Suppressor macrophage treated with lipopolysaccharide for 1 hour (primary cell): ENCODE measurements at places on chromosomes 1 and 21.

GRCh38 chr1:119541389-119541788, 34.4 kb downstream of the HSD3B1 start:
- DNase-seq, result no peak

DNA sequence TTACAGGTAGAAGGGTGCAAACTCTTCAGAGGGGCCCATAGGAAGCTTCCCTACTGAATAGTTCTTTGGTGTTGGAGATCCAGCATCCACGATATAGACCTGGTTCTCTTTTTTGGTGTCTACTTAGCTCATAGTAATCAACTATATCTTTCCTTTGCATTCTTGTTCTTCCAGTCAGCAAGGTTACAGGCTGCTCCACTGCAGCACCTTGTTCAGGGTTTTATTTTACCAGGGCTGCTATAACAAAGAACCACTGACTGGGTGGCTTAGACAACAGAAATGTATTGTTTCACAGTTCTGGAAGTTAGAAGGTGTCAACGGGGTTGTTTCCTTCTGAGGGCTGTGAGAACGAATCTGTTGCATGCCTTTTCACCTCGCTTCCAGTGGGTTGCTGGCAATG, 136.3 kb downstream of the CLEC20A start:
- no peak for DNase-seq

DNA sequence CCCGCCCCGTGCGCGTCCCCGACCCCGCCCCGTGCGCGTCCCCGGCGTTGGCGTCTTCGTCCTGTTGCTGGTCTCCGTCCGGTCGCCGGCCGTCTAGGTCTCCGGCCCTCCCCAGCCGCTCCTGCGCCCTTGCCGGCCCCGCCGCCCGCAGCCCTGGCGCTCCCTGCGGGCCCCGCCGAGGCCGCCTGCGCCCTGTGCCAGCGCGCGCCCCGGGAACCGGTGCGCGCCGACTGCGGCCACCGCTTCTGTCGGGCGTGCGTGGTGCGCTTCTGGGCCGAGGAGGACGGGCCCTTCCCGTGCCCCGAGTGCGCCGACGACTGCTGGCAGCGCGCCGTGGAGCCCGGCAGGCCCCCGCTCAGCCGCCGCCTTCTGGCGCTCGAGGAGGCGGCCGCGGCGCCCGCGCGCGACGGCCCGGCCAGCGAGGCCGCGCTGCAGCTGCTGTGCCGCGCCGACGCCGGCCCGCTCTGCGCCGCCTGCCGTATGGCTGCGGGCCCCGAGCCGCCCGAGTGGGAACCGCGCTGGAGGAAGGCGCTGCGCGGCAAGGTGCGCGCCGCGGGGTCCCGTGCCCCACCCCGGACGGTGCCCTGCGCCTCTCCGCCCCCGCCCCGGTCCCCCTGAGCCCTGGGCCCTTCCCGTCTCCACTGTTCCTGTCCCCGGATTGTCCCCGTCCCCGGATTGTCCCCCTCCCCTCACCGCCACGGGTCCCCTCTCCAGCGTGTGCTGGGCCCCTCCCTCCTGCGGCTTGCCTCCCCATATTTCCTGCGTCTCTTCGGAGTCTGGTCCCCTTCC, at the start of gene RNF187:
RNF187 (plus strand) TSS at position 47 of the 789 bp plus-strand sequence.
- DNase-seq, result peak; percentile 92

DNA sequence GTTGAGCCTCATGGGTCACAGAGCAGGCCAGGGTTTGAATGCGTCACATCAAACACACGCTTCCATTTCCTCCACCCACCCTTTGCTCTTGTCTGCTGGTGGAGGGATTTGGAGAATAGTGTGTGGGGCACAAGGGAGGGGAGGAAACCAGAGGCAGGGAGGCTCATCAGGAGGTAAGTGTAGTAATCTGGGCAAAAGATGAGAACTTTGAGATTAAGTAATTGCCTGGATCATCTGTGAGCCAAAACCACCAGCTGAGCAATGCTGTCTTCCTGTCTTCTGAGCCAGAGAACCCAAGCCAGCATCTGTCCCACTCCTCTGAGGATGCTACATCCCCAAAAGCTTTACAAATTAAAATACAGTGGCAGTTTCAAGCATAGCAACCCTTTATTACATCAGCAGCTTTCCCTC, 45.2 kb downstream of the C8B start:
- no peak for DNase-seq

DNA sequence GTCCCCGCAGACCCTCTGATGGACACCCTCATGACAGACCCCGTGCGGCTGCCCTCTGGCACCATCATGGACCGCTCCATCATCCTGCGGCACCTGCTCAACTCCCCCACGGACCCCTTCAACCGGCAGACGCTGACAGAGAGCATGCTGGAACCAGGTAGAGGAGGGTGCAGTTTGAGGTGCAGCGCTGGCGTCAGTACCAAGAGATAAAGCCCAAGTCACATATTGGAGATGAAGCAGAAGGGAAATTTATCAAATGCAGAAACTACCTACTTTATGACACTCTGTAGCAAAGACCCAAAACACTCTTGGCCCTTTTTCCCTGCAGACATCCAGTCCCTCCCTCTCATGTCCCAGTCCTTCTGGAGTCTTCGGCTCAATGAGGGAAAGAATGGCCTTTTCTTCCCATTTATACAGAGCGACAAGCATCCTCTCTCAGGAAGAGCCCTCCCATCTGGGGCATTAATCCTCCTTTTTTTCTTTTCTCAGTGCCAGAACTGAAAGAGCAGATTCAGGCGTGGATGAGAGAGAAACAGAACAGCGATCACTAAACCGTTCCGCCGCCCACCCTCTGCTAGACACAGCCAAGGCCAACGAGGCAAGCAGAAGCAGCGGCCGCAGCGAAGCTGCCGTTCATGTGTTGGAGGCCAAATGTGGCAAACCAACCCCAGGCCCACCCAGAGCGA, 30.8 kb upstream of the KIF1B start:
- no peak for DNase-seq
